ENCODE measurements at places on chromosomes 2 and 18.

DNA sequence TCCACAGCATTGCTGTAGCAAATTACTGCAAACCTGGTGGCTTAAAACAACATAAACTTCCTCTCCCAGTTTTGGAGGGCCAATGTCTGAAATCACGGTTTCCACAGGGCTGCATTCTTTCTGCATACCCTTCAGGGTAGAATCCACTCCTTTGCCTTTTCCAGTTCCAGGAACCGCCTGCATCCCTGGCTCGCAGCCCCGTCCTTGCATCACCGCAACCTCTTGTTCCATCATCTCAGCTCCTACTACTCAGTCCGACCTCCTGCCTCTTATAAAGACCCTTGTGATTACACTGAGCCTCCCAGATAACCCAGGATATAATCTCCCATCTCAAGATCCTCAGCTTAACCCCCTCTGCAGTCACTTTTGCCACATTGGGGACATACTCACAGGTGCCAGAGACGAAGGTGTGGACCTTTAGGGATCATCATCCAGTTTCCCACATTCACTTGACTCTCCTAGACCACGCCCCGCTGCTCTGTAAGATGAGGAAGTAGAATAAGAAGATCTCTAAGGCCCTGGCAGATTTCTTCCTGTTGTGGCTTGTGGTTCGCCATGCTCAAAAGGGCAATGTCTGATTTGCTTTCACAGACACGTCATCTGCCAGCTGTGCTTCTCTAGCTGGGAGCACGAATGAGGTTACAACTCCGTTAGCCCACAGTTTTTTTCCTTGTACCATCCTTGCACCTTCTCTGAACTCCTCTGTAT is 103.6 kb upstream of the AGAP1 start:
- DNase-seq = no peak

DNA sequence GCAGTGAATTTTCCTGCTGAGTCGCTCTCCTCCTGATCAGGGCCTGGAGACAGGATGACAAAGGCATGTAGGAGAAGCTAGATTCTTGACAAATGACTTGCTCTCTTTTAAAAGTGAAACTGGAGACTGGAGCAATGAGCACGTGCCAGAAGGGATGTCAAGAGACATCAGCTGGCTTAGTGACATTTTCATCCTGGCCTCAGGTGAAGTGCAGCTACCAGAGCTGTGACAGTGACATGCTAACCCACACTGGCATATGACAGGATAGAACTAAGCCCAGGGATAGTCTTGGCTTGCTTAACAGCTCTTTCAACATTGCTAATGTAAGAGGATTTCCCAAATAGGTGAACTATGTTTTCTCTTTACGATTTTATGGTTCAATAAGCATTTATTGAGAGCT is 757.5 kb upstream of the DDX18 start:
- DNase-seq = no peak

DNA sequence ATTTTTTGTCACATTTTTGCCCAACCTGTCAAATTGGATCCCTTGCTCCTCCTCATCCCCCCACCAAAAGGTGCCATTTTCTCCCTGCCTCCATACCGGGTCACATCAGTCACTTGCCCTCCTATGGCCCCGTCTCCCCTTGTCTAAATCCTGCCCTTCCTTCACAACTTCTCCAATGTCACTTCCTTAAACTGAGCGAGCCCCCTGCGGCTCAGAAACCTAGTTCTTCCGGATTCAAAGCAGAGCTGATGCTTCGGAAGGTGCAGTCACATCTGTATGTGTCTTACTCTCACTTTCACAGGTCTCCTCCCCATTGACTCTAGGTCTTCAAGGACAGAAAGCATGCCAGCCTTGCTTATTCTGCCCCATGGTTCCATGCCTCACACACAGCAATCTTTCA is 22.1 kb downstream of the TNP1 start:
- DNase-seq = no peak

GRCh38 chr2:120538691-120539423 is 192.9 kb downstream of the INHBB start:
- DNase-seq = no peak

DNA sequence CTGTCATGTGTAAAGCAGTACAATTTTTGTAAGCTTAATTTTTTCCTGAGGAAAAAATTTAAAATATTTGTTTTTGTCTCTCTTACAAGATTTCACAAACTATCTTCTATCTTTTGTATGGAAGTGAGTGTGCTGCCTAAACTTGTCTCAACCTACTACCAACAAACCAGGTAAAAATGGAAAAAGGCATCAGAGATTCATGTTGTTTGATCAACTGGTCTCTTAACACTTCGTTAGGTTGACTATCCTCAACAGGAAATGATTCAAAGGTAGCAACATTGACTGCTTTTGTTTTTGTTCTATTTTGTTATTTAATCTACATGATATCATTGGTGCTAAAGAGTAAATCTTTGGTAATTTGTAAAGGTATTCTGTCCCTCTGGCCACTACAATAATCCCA is 47.7 kb upstream of the RND3 start:
- no peak for DNase-seq

- no peak for DNase-seq
Observed at GRCh38 chr2:158890296-158890905, 78.0 kb upstream of the TANC1 start.
